ENCODE measurements at places on chromosomes 4 and X. TPM values are rescaled to one million over a fixed set of nuclear protein-coding genes. Genes with fewer than 3 reads are reported as not detected.

Gene MSX1
- total RNA-seq = 1.1 TPM

Gene NR0B1
- not detected for total RNA-seq

Gene NKX1-1
- not detected for total RNA-seq

Gene SNCA
- total RNA-seq = 0.56 TPM

GRCh38 chr4:8534611-8535010, 45.6 kb upstream of the GPR78 start:
- DNase-seq = no peak
- H3K4me1 ChIP-seq = peaks cover 8% of the 10 kb centered on the region
- no peak overlapping the region for H3K4me3 ChIP-seq
- no peaks in the 10 kb centered on the region for H3K36me3 ChIP-seq

DNA sequence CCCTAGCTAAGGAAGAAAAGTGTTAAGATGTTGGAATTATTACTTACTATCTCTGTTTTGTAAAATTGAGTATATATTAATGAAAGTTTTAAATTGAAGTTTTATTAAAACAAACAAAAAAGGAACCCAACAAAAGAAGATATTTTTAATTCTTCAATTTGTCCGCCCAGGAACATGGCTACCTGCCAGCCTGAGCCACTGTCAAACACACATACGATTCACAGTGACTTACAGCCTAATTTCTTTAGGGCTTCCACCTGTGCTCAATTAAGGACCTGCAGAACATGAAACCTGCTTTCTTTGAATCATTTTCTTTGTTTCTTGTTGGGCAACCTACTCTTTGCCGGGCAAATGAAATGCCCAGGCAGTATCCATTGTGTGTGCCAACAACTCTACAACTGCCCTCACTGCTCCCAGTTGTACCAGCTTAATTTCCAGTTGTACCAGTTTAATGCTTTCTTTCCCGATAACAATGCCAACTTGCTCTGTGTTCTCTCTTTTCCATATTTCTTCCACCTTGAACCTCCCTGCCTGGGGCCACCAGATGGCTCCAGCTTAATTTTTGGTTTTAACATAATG, 181.7 kb downstream of the GBA3 start:
- no peak for DNase-seq
- no peaks in the 10 kb centered on the region for H3K4me1 ChIP-seq
- no peak overlapping the region for H3K4me3 ChIP-seq
- H3K36me3 ChIP-seq = no peaks in the 10 kb centered on the region
- no peaks in the 10 kb centered on the region for H3K27me3 ChIP-seq

DNA sequence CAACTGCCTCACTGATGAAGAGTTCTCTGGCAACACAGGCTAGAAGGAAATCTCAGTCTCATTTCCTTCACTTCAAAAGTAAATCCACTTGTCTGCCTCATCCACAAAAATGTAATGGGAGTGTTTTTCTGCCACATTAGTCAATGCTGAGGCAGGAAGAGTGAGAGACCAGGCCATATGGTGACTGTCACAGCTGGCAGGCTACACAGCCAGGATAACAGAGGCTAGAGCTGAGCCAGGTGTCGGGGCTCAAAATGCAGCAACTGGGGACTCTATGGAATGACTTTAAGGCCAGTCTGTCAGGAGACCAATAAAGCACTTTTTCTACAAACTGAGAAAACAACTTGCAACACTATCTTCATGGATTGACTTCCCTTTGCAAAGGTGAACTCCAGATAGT, 204.2 kb downstream of the GPC3 start:
- no peaks in the 10 kb centered on the region for H3K36me3 ChIP-seq
- H3K27me3 ChIP-seq = peaks cover 11% of the 10 kb centered on the region
- no peak overlapping the region for H3K4me3 ChIP-seq
- no peak overlapping the region for H3K27ac ChIP-seq

- H3K36me3 ChIP-seq = no peaks in the 10 kb centered on the region
- peak within 1 kb of the TSS; percentile 96 for H3K27ac ChIP-seq
- H3K27me3 ChIP-seq = no peaks in the 10 kb centered on the region
These were observed at the start of gene EDA2R for GRCh38 chrX:66638591-66639500. TSS of gene EDA2R (minus strand) at chrX:66639078. CDS start at chrX:66616020, 23,058 bp downstream.

GRCh38 chr4:137420901-137421396, 111.3 kb downstream of the PCDH18 start:
- H3K27me3 ChIP-seq = no peaks in the 10 kb centered on the region
- no peaks in the 10 kb centered on the region for H3K4me1 ChIP-seq
- H3K4me3 ChIP-seq = no peak overlapping the region
- DNase-seq = no peak

DNA sequence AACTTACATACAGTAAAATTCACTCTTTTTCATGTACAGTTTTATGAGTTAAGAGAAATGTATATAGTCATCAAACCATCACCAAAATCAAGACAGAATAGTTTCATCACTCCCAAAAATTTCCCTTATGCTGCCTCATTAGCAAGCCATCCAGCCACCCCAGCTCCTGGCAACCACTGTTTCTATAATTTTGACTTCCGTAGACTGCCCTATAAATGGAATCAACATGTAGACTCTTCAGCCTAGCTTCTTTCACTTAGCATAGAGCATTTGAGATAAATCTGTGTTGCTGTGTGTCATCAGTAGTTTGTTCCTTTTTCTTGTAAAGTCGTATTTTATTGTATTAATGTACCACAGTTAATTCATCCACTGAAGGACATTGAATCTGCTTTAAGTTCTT, 23.2 kb downstream of the HDX start:
- no peak for DNase-seq
- no peak overlapping the region for H3K4me3 ChIP-seq
- no peak overlapping the region for H3K27ac ChIP-seq
- H3K36me3 ChIP-seq = peaks cover 4% of the 10 kb centered on the region
- no peaks in the 10 kb centered on the region for H3K27me3 ChIP-seq

DNA sequence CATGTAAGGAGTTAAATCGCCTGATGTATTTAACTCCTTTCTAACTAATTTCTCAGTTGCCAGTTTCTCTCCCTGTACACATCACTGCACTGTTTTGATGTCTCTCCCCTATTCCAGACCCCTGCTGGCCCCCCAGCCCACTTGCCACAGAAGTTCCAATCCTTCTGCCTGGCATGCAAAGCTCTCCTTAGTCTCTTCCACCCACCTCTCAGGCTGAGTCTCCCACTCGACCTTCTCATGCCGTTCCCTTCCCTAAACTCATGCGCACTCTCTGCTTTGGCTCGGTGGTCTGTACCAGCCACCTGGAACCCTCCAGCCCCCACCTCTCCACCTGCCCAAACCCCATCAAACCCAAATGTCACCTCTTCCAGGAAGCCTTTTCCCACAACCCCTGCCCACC, 56.9 kb downstream of the APLN start:
- peaks cover under 1% of the 10 kb centered on the region for H3K4me1 ChIP-seq
- H3K27me3 ChIP-seq = peaks cover 5% of the 10 kb centered on the region
- H3K4me3 ChIP-seq = no peak overlapping the region
- no peak for DNase-seq

DNA sequence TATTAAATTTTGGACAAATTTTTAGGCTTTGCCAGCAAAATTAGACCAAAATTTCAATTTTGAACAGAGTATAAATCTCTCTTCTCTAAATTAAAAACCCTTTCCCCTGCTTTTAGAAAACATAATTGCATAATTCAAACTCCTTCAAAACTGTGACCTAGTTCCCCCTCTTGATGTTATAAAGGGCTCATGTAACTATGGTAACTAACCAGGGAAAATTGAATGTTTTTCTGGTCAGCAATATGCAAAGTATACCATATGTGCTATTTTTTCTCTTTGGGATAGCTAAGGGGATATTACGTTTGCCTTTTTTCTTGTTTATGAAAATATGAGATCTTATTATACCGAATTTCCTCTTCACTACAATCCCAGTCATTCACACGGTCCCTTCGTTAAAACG, 5.1 kb upstream of the ING2 start:
- H3K27ac ChIP-seq = no peak overlapping the region
- H3K4me3 ChIP-seq = no peak overlapping the region
- no peaks in the 10 kb centered on the region for H3K27me3 ChIP-seq
- H3K36me3 ChIP-seq = no peaks in the 10 kb centered on the region
- H3K4me1 ChIP-seq = no peaks in the 10 kb centered on the region

- DNase-seq = peak; percentile 55
- H3K27me3 ChIP-seq = no peaks in the 10 kb centered on the region
- peaks cover 8% of the 10 kb centered on the region for H3K4me1 ChIP-seq
- H3K4me3 ChIP-seq = no peak overlapping the region
- H3K36me3 ChIP-seq = no peaks in the 10 kb centered on the region
- H3K27ac ChIP-seq = peak overlapping the region; percentile 9
These were observed 144.6 kb downstream of the AMELX start for GRCh38 chrX:11437642-11438379.

DNA sequence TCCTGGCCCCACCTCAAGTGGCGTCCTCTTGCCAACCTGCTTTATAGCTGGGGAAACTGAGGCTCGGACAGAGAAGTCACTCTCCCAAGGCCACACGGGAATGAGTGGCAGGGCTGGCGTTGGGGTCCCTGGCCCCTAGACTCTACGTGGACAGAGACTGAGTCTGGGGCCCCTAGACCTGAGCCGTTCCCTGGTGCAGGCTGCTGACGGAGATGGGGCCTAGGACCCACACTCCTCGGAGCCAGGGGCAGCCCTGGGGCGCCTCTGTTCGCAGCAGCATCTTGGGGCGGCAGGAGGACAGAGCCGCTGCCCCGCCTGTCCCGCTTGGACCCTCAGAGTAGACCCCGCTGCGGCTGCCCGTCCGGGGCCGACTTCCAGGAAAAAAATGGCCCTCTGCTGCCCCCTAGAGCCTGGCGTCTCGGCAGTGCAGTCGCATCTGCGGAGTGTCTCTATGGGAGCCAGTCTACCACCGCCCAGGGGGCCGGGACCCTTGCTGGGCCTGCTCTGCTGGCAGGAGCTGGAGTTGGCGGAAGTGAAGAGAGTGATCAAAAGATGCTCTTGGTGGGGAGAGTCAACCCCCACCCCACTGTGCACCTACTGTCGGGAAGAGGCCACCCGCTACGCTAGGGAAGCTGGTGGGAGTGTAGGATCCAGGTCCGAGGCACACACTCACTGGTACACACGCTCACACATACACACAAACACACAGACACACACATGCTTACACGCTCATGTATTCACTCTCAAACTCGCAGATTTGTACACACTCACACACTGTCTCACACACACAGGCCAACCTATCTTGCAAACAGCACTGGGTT, 220.1 kb downstream of the AFAP1 start:
- no peak overlapping the region for H3K27ac ChIP-seq
- H3K4me3 ChIP-seq = no peak overlapping the region
- no peak for DNase-seq
- H3K27me3 ChIP-seq = peaks cover 31% of the 10 kb centered on the region
- H3K4me1 ChIP-seq = no peaks in the 10 kb centered on the region

DNA sequence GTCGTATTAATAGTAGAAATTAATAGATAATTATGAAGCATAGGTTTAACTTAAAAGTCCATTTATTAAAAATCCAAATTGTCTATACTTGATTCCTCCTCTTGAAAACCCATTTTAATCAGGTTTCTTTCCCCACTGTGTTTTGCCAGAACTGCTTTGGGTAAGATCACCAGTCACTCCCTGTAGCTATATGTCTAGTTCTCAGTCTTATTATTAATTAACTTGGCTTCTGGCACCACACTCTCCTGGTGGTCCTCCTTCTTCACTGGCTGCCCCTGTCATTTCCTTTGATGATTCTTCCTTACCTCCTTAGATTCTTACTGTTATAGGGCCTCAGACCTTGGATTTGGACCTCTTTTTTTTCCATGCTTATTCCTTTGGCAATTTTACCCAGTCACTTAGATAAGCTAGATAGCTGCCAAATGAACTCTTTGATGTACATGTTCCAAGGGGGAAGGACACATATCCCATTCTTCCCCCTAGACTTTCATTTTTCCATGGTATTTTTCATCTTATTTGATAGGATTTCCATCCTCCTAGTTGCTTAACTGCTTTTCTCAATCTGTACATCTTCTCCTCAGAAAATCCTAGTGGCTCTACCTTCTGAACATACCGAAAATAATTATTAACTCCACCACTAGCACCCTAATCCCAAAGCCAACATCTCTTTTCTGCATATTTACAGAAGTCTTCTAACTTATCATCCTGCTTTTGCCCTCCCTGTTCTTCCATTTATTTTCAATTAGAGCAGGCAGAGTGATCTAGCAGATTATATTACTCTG, 24.5 kb downstream of the GIMD1 start:
- H3K36me3 ChIP-seq = peaks cover 5% of the 10 kb centered on the region
- no peaks in the 10 kb centered on the region for H3K4me1 ChIP-seq
- DNase-seq = no peak
- H3K4me3 ChIP-seq = no peak overlapping the region

GRCh38 chrX:46340696-46341095, 204.5 kb downstream of the ZNF674 start:
- H3K27me3 ChIP-seq = peaks cover 16% of the 10 kb centered on the region
- H3K4me1 ChIP-seq = no peaks in the 10 kb centered on the region
- H3K27ac ChIP-seq = no peak overlapping the region

DNA sequence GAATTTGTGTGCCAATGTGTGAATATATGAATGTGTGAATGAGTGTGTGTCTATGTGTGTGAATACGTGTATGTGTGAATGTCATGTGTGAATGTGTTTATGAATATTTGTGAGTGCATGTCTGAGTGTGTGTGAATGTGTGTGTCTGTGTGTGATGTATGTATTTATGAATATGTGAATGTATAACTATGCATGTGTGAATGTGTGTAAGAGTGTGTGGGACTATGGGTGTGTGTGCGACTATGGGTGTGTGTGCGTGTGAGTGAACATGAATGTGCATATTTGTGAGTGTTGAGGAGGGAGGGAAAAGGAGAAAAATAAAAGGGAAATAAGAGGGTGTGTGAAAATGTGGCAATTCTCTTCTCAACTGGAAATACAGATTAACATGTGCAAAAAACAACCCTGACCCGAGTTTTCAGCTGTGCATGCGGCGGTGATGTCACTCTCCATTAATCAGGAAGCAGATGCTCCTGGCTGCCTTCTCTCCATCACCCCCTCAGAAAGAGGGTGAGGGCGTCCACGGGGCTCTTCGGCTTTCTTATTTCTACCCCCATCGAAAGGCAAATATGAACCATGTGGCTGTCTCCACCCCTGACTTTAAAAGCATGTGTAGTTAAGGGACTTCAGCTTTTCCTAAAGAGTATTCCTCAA, 219.8 kb downstream of the MAML3 start:
- H3K27me3 ChIP-seq = no peaks in the 10 kb centered on the region
- H3K4me3 ChIP-seq = no peak overlapping the region
- no peaks in the 10 kb centered on the region for H3K36me3 ChIP-seq
- no peak overlapping the region for H3K27ac ChIP-seq
- peak; percentile 48 for DNase-seq

GRCh38 chrX:42946544-42947194, 168.7 kb upstream of the PPP1R2C start:
- no peaks in the 10 kb centered on the region for H3K4me1 ChIP-seq
- peaks cover 2% of the 10 kb centered on the region for H3K27me3 ChIP-seq
- no peaks in the 10 kb centered on the region for H3K36me3 ChIP-seq
- DNase-seq = no peak
- no peak overlapping the region for H3K27ac ChIP-seq

All from IMR-90 (cell line).